ENCODE measurements at places on chromosomes 3 and 15.

DNA sequence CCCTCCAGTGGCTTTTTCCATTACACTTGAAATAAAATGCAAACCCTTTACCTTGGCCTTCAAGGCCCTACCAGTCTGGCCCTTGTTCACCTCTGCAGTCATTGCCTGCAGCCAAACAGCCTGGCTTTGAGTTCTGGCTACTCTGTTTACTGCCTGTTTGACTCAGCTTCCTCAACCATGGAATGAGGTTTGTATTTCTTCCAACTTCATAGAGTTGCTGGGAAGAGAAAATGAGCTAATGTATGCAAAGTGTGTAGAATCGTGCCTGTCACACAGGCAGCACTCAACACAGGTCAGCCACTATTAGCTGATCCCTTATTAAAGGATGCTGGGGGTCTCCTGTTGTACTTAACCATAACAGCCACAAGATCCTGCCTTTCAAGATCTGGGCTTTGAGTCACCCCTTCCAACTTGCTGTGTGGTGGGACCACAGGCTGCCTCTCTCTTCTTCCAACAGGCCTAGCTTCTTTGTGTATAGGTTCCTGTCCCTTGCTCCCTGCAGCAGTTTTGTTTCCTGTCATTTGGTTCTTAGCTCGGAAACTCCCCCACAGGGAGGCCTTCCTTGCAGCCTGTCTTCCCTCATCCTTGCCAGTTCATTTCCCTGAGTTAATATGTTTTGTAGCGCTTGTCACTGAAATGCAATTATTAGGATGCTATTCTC lies 6.4 kb downstream of the MED12L start:
- H3K4me1 ChIP-seq, result no peaks in the 10 kb centered on the region
- H3K36me3 ChIP-seq, result no peaks in the 10 kb centered on the region
- no peak for DNase-seq

- DNase-seq, result no peak
- H3K36me3 ChIP-seq, result no peaks in the 10 kb centered on the region
- no peaks in the 10 kb centered on the region for H3K27me3 ChIP-seq
- H3K27ac ChIP-seq, result no peak overlapping the region
- H3K4me3 ChIP-seq, result no peak overlapping the region
Measured at GRCh38 chr3:151866711-151867410, 6.6 kb upstream of the SUCNR1 start.

- H3K27me3 ChIP-seq, result no peaks in the 10 kb centered on the region
- no peak overlapping the region for H3K27ac ChIP-seq
- H3K4me1 ChIP-seq, result no peaks in the 10 kb centered on the region
- H3K4me3 ChIP-seq, result no peak overlapping the region
- DNase-seq, result no peak
- peaks cover 28% of the 10 kb centered on the region for H3K36me3 ChIP-seq
Measured at GRCh38 chr15:90082140-90082715, 20.0 kb downstream of the IDH2 start.

GRCh38 chr3:107794664-107795443 lies 272.1 kb downstream of the BBX start:
- no peak for DNase-seq
- no peak overlapping the region for H3K4me3 ChIP-seq
- H3K27ac ChIP-seq, result no peak overlapping the region
- H3K27me3 ChIP-seq, result no peaks in the 10 kb centered on the region

DNA sequence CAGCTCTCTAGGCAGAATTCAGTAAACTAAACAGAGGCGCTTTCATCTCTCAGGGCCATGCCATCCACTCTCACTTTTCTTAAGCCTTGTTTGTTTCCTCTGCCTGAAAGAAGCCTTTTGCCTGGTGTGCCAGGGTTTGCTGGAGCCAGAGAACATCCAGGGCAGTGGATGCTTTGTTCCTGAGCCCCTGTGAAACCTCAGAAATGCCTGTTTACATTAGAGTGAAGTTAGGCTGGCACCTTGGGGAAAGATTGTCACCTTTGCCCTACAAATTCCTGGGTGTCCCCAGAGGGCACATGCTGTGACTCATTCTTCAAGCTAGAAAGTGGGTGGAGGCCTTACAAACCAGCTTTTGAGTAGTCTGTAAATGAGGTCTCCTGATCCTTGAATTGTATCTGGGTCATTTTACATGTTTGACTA lies 10.7 kb upstream of the TRAK1 start:
- no peak overlapping the region for H3K4me3 ChIP-seq
- peak overlapping the region; percentile 35 for H3K27ac ChIP-seq

- no peaks in the 10 kb centered on the region for H3K27me3 ChIP-seq
- H3K4me1 ChIP-seq, result peaks cover 10% of the 10 kb centered on the region
- no peaks in the 10 kb centered on the region for H3K36me3 ChIP-seq
- no peak for DNase-seq
- no peak overlapping the region for H3K27ac ChIP-seq
Measured at GRCh38 chr3:29513236-29513635, 232.4 kb downstream of the RBMS3 start.

- peak overlapping the region; percentile 13 for H3K27ac ChIP-seq
- no peak for DNase-seq
- peaks cover 21% of the 10 kb centered on the region for H3K36me3 ChIP-seq
- no peak overlapping the region for H3K4me3 ChIP-seq
Measured at GRCh38 chr15:32643907-32644445, 2.5 kb downstream of the SCG5 start.

GRCh38 chr3:155631323-155632019 lies 113.4 kb downstream of the PLCH1 start:
- no peak overlapping the region for H3K27ac ChIP-seq
- H3K4me3 ChIP-seq, result no peak overlapping the region
- no peak for DNase-seq
- H3K4me1 ChIP-seq, result no peaks in the 10 kb centered on the region

- no peak overlapping the region for H3K4me3 ChIP-seq
- H3K36me3 ChIP-seq, result no peaks in the 10 kb centered on the region
- no peaks in the 10 kb centered on the region for H3K4me1 ChIP-seq
- no peak for DNase-seq
Measured at GRCh38 chr3:16871915-16872842, 12.6 kb upstream of the PLCL2 start.

DNA sequence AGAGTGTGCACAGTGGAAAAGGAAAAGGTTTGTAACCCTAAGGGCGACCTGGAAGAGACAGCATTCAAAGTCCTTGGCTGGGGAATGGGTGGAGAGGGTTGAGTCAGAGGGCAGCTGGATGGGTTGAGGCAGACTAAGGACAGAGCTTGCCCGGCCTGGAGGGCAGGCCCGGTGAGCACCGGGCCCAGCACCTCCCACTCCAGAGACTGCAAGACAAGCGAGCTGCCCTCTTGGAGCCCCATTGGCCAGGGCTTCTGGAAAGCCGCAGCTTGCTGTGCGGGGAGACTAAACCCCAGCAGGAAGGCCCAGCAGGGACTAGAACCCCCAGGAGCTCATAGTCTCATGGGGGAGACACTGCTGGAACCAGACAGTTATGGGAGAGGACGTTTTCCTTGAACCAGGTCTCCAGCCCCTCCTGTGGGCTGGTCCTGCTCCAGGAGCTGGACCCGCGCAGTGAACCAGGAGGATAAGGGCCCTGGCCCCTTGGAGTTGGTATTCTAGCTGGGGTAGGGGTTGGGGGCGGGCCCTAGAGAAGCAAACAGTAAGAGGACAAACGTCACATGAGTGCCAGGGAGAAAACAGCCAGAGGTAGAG lies 59.1 kb downstream of the RGMA start:
- DNase-seq, result peak; percentile 74
- H3K36me3 ChIP-seq, result peaks cover 30% of the 10 kb centered on the region
- H3K27me3 ChIP-seq, result no peaks in the 10 kb centered on the region

DNA sequence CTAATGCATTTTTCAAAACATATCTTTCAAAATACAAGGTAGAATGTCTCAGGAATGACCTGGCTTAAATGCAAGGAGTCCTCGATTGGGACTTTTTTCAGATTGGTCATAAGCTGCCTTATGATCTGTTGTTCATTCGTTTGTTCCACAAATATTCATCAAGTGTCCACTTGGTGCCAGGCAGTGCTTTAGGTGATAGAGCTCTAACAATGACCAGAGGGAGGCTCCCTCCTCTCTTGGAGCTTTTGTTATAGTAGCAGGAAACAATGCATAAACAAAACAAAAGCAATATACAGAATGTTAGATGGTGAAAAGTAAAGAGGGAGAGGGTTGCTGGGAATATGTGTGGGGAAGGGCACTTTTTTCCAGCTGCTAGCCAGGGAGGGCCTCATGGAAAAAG lies 156.1 kb downstream of the MCTP2 start:
- DNase-seq, result no peak
- no peak overlapping the region for H3K27ac ChIP-seq
- H3K36me3 ChIP-seq, result peaks cover 12% of the 10 kb centered on the region
- no peak overlapping the region for H3K4me3 ChIP-seq
- H3K4me1 ChIP-seq, result no peaks in the 10 kb centered on the region

- no peak overlapping the region for H3K27ac ChIP-seq
- no peaks in the 10 kb centered on the region for H3K27me3 ChIP-seq
- no peak overlapping the region for H3K4me3 ChIP-seq
- H3K4me1 ChIP-seq, result no peaks in the 10 kb centered on the region
Measured at GRCh38 chr15:62476163-62476562, 311.1 kb upstream of the C2CD4B start.

DNA sequence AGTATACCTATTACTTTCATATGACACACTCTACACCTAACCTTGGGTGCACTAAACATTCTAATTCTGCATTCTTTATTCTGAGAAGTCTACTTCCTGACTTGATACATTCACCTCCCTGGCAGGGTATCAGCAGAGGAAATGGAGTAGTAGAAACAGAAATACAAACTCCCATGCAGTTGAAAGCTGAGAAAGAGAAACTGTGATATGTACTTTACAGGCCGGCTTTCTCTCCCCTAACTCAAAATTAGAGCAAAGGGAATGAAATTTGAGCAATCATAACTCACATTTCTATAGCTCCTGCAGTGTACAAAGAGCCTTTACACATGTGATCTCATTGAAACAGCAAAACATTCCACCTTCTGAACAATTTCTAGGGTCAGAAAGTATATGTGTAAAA lies 135.5 kb upstream of the COL8A1 start:
- no peak overlapping the region for H3K4me3 ChIP-seq
- H3K4me1 ChIP-seq, result no peaks in the 10 kb centered on the region
- H3K36me3 ChIP-seq, result no peaks in the 10 kb centered on the region
- H3K27me3 ChIP-seq, result no peaks in the 10 kb centered on the region
- peak overlapping the region; percentile 5 for H3K27ac ChIP-seq

DNA sequence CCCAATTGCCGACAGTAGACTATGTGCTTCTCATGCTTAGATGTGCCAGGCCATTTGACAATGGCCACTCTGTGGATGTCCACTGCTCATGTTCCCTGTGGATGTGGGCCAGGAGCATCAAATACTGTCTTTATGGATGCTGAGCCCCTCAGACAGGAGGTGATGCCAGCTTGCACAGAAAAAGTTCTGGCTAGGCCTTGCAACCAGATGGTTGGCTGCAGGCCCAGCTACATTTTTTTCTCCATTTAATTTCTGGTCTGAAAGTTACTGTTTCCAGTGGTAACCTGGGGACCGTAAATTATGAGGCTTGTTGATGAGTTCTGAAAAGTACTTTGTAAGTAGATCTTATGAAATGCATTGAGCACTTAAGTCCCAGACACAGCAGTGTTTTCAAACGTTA lies 228.5 kb downstream of the CHL1 start:
- peaks cover 10% of the 10 kb centered on the region for H3K4me1 ChIP-seq
- no peak overlapping the region for H3K4me3 ChIP-seq
- H3K27ac ChIP-seq, result peak overlapping the region; percentile 65
- no peaks in the 10 kb centered on the region for H3K36me3 ChIP-seq

GRCh38 chr3:129070086-129070885 lies 9.7 kb downstream of the GP9 start:
- H3K27me3 ChIP-seq, result no peaks in the 10 kb centered on the region
- no peaks in the 10 kb centered on the region for H3K4me1 ChIP-seq
- H3K27ac ChIP-seq, result no peak overlapping the region
- H3K36me3 ChIP-seq, result no peaks in the 10 kb centered on the region
- no peak overlapping the region for H3K4me3 ChIP-seq

GRCh38 chr3:150409512-150410310 lies 1.6 kb downstream of the TSC22D2 start:
- peaks cover 45% of the 10 kb centered on the region for H3K36me3 ChIP-seq
- no peaks in the 10 kb centered on the region for H3K27me3 ChIP-seq
- peaks cover 18% of the 10 kb centered on the region for H3K4me1 ChIP-seq
- H3K27ac ChIP-seq, result peak overlapping the region; percentile 93
- peak; percentile 64 for DNase-seq
- H3K4me3 ChIP-seq, result peak overlapping the region; percentile 91

GRCh38 chr3:155335724-155336354 lies 42.4 kb upstream of the STRIT1 start:
- no peaks in the 10 kb centered on the region for H3K27me3 ChIP-seq
- no peaks in the 10 kb centered on the region for H3K36me3 ChIP-seq
- no peak overlapping the region for H3K27ac ChIP-seq
- DNase-seq, result no peak
- H3K4me3 ChIP-seq, result no peak overlapping the region

GRCh38 chr3:196008929-196009328 lies 73.0 kb downstream of the TFRC start:
- no peak for DNase-seq
- H3K27me3 ChIP-seq, result no peaks in the 10 kb centered on the region
- no peaks in the 10 kb centered on the region for H3K4me1 ChIP-seq
- no peaks in the 10 kb centered on the region for H3K36me3 ChIP-seq
- no peak overlapping the region for H3K27ac ChIP-seq
- no peak overlapping the region for H3K4me3 ChIP-seq

GRCh38 chr15:38212729-38213351 lies 39.8 kb upstream of the SPRED1 start:
- H3K4me3 ChIP-seq, result no peak overlapping the region
- H3K36me3 ChIP-seq, result no peaks in the 10 kb centered on the region
- peaks cover 23% of the 10 kb centered on the region for H3K4me1 ChIP-seq
- no peak for DNase-seq
- no peaks in the 10 kb centered on the region for H3K27me3 ChIP-seq

DNA sequence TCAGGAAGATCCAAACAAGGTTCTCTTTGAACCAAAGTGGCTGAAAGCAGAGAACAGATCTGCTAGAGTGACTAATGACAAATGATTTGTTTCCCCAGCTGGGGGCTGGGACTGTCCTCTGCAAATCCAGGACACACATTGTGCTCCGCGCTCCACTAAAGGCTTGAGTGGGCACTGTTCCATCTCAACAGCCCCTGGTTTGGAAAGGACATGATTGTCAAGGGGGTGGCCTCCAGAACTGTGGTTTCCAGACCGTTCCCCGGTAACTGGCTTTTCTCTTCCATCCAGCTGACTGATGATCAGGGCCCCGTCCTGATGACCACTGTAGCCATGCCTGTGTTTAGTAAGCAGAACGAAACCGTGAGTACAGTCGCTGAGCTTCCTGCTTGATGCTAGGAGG lies 91.0 kb downstream of the LRTM1 start:
- DNase-seq, result no peak
- no peaks in the 10 kb centered on the region for H3K27me3 ChIP-seq
- H3K27ac ChIP-seq, result no peak overlapping the region
- H3K4me1 ChIP-seq, result no peaks in the 10 kb centered on the region
- H3K36me3 ChIP-seq, result no peaks in the 10 kb centered on the region

Measured in RWPE2 (cell line).